Hepatic stellate cell (primary cell): ENCODE measurements at places on chromosomes 16 and 17.

DNA sequence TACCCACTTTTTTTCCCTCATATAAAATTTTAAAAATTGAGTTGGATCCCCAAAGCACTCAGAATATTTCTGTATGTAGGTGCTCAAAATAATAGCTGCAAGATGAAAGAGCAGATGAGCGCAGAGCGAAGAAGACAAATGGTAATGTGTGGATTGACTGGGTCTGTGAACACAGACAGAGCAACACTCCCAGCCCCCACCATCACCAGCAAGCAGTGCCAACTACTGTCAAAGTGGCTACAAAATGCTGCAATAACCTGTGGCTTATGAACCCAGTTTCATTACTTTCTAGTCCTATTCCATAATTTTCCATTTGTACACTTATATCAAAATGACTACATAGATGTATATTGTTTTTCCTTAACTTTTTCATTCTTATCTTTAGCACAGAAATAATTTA lies 137.2 kb downstream of the MYO1D start:
- no peak for DNase-seq

DNA sequence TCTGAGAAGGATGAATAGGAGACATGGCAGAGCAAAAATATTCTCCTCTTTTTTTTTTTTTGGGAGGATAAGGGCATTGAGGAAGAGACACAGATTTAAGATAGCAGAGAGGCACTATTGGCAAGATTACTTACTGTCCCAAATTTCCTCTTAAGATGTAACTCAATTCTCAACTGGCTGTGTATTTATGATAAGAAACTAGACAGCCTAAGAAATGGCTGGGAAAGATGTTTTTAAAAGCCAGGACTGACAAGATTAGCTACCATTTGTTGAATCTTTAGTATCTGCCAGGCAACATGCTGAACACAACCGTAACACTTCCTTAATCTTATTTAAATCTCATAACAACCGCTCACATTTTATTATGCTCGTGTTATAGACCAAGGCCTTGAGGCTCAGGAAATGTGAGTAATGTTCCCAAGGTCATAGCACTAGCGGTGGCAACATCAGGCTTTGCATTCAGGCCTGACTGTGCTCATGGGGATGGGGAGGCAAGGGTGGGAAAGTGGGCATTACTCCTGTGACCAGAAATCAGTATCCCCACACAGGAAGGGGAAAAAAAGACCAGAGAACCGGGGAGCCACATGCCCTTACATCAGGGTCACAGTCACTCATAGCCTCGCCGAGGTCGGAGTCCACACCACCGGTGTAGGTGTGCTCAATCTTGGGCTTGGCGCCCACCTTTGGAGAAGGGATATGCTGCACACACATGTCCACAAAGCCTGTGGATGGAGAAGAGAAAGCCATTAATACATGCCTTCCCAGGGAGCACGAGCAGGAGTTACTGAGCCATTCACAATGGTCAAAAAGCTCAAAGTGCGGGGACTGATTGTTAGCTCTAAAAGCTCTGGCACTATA lies 15.6 kb downstream of the HIGD1B start:
- no peak for DNase-seq

DNA sequence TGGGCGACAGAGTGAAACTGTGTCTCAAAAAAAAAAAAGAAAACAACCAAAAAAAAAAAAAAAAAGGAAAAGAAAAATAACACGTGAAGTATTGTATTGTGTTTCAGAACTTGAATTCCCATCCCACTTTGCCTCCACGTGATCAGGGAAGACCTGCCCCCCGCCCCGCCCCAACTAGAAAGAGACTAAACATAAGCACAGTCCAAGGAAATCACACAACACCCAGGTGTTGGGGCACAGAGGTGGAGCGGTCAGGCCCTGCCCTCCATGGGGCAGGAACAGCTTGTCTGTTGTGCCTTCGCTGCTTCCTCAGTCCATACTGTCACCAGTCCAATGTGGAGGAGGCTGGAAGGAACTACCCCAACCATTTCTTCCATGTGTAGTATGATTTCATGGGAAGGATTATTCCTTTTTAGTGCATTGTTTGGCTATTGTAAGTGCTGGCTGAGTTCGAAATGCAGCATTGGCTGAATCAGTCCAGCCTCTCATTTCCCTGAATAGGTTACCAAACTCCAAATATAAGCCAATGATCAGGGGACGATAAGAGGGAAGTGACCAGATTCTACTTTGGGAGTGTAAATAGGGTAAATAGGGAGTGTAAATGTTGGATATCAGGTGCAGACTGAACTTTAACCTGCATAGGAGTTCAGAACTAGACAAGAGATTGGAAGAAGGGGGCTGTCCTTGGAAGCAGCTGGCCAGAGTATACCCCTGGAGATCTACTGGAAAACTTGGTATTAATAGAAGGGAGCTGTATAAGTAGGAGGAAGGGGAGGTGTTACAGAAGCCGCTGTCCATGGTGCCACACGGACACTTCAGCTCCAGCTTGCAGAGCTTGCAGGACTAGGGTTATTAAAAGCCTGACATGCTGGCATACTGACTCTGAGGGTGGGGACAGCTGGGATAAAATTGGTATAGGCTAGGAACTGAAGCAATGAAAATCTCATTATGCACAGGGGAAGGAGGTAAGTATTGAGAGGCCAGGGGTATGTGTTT lies 50.7 kb downstream of the TANGO6 start:
- DNase-seq: no peak

- DNase-seq: peak; percentile 4
These were observed 396.7 kb upstream of the MAF start for GRCh38 chr16:79997257-79997656.

- no peak for DNase-seq
These were observed 8.8 kb downstream of the NFATC3 start for GRCh38 chr16:68093816-68094613.

GRCh38 chr16:78648517-78648916 lies 549.1 kb downstream of the WWOX start:
- DNase-seq: no peak
